ENCODE measurements at places on chromosomes 13 and 19.

GRCh38 chr19:18282021-18282787 is 782 bp upstream of the JUND start:
- DNase-seq: peak; percentile 53

DNA sequence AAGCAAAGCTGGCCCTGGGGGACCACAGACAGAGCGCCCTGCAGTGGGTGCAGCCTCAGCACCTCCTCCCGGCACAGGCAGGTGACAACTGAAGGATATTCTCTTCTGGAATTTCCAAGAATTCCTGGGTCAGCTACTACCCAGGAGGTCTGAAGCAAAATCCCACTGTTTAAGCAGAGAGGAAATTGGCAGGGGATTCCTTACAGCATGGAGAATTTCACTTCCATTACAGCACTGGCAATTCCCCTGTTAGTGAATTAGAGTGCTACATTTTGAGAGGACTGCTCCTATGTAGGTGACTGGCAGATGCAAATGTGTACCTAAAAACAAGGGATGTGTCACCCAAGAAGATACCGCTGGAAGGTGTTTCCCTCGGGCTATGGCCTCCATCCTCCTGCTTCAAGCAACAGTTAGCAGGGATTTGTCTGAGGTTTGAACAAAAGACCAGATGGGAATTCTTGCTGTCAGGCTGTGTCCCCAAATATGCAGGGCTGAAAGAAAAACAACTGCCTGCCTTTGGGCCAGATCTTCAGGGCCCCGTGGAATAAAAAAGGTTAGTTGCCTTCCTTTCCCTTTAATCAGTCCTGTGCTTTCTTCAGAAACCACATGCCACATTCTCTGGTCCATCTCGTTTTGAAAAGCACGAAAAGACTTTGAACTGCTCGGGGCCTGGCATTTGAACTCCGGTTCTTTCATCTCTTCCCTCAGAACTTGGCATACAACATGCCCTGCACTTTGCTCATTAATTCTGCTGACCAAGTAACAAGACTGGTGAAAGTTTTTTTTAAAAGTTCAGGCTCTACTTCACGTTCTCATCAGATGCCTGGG is 296.4 kb downstream of the DNAJC15 start:
- DNase-seq: no peak

DNA sequence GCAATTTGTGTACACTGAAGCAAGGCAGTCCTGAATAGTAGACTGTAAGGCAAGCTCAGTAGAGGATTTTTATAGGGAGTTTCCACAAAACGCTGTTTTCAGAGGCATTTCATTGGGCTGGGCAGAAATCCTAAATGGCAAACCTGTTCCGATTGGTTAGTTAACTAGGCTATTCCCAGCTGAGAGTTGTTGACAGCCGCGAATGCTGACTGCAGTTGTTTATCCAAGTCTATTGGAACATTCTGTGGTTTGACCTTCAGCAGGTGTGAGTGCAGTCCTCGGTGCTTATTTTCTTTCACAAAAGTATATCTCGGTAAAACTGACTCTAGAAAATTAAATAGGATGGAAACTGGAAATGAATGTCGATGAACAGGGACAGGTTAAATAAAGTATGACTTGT is 45.4 kb downstream of the TPT1 start:
- DNase-seq: peak; percentile 32

DNA sequence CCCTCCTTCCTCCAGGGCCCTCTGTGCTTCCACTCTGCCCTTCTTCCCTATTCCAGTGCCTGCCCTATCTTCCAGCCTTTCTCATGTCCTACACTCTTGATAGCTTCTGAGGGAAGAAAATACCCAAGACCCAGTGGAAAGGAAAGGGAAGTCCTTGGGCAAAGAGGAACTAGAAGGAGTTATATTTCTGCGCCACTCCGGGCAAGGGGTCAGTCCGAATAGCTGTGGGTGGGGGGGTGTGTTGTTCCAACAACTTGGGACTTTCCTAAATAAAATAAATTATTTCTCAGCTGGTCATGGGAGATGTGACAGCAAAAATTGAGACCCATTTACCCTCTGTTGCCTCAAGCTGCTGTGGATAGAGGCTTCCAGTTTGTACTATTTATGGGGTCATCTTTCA is 23.2 kb downstream of the CABP5 start:
- no peak for DNase-seq

GRCh38 chr13:40024967-40025714 is 369.7 kb downstream of the COG6 start:
- no peak for DNase-seq

- DNase-seq: peak; percentile 5
Measured at GRCh38 chr13:24747248-24748060, 16.5 kb upstream of the RNF17 start.

GRCh38 chr13:94640721-94641120 is 39.1 kb downstream of the GPR180 start:
- DNase-seq: no peak

- no peak for DNase-seq
Measured at GRCh38 chr13:52767949-52768516, 28.4 kb upstream of the CNMD start.

GRCh38 chr19:33150852-33151518 is 19.1 kb downstream of the WDR88 start:
- no peak for DNase-seq

GRCh38 chr19:39103151-39103550 is 19.0 kb downstream of the ACP7 start:
- DNase-seq: no peak

GRCh38 chr13:84481958-84482357 is 599.7 kb upstream of the SLITRK1 start:
- DNase-seq: no peak

- DNase-seq: no peak
Measured at GRCh38 chr19:46497773-46498172, 2.1 kb upstream of the PNMA8B start.

GRCh38 chr13:75391432-75392100 is 90.4 kb downstream of the TBC1D4 start:
- DNase-seq: no peak

DNA sequence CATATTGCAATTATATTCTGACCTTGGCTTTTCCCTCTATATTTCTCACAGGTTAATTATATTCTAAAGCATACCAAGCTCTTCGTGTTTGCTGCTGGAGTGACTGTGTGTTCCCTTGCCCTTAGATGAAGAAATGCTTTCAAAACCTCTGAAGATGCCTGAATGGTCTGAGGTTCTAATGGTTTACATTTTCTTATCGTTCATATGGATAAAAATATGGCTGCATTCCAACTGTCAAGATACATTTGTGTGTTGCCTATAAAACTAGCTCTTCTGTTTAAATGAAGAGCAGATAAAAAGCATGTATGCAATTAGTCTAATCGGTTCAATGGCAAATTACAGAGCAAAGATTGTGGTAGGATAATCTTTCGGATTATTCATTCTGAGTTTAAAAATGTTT is 68.4 kb upstream of the ANKRD10 start:
- DNase-seq: no peak

- no peak for DNase-seq
Measured at GRCh38 chr13:89832827-89833226, 1514.7 kb upstream of the MIR17HG start.

GRCh38 chr19:58572026-58572817 is 913 bp downstream of the MZF1 start:
- no peak for DNase-seq

DNA sequence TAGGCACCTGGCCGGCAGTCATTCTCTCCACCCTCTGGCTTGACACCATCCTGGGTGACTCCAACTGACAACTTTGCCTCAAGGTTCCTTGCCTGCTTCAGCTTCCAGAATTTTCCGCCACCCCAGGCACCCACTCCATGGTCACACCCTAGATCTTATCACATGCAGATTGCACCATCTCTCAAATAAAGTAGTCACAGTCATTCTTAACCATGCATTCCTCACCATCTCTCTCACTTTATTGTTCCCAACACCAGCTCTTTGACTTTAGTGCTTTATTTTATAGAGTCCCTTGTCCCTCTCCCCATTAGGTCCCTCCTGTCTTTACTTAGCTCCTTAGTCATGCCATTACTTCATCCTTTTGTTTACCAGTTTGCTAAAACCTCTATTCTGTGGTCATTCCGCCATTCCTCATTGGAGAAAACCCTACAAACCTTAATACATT is 351.7 kb downstream of the SPRY2 start:
- peak; percentile 4 for DNase-seq

DNA sequence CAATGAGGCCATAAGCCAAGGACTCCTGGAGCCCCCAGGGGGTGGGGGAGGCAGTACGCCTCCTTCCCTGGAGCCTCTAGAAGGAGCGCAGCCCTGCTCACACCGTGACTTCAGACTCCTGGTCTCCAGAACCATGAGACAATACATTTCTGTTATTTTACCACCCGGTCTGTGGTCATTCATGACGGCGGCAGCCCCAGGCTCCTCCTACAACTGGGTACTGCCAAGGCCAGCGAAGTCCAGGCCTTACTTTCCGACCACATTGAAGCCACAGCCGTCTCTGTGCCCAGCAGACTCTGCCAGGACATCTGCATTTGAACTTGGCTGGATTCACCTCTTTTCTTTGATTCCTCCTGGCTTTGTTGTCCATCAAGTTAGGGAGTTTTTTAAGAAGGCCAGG is 10.5 kb downstream of the GNG7 start:
- DNase-seq: no peak

Data from T47D (cell line).